ENCODE measurements at places on chromosomes 3 and 15.

DNA sequence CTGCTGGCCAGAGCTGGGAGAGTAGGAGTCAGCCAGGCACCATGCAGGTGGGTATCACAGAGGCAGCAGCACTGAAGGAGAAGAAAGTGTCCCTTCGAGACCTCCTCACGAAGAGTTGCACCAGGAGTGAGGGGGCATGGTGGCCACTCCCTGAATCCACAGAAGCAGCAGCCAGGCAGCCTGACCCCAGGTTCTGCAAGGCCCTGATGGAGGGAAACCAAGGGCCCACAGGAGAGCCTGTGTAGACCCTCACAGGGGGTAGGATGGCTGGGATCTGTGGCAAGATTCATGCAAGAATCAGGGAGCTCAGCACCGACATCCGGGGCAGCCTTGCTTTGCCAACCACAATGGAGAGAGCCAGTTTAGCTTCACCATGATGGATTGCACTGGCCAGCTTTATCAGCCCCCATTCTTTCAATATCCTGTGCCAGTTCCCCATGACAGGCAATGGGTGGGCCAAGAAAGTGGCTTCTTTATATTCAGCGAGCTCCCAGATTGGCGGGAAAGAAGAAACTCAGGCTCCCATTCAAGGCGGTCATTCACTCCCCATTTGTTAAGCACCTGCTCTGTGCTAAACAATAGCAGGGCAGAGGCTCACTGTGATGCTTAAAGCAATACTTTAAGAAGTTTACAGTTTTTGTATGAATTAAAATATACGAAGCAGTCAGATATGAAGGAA, 33.5 kb upstream of the TBC1D21 start:
- DNase-seq = no peak

- no peak for DNase-seq
Observed at GRCh38 chr3:123075359-123075758, 8.5 kb downstream of the PDIA5 start.

GRCh38 chr15:59419170-59419569, 18.8 kb upstream of the FAM81A start:
- no peak for DNase-seq

GRCh38 chr3:58414538-58415197, 19.0 kb downstream of the PDHB start:
- peak; percentile 70 for DNase-seq

DNA sequence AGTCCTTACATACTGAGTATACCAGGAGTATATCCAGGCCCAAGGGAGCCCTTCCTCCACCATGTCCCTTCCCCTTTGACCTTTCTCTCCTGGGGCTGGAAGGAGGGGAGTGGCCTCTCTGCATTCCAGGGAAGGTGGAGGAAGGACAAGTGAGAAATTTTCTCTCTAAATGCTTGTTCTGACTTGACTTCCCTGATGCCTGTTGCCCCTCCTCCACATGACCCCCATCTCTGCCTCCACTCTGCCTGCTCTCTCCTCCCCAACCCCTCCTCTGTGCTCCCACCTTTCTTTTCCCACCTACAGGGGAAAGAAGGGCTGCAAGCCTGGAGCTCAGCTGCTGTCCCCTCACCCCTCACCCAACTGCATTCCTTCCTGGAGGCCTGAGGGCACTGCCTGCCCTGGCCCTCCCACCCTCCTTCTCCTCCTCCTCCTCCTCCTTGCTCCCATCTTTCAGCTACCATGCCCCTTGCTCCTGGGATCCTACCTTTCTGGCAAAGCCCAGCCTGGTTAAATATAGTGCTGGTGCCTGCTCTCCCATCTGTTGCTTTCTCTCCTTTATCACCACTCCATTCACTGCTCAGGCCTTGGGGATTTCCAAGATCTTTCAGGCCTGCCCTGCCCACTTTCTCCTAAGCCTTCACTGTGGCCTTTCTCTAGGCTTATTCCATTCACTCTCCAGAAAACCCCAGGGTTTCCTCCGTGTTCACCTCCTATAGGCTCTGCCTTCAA, 8.5 kb upstream of the DAG1 start:
- DNase-seq = no peak

DNA sequence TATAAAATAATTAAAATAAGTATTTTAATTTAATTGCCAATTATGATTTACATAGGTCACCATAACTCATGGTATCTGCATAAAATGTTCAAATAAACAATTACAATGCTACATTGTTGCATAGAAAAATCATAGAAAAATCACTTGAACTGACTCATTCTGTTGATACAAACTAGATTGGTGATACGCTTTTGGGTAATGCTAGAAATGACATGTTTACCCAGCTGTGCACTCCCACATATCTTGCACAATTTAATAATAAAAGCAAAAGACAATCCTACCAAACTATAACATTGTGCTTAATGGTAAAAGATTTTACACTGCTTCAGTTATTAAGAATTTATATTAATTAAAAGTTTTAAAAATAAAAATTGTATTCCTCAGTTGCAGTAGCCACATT, 45.8 kb upstream of the FBXL22 start:
- DNase-seq = no peak

- peak; percentile 58 for DNase-seq
Observed at GRCh38 chr3:9452417-9452816, 55.0 kb downstream of the SETD5 start.

DNA sequence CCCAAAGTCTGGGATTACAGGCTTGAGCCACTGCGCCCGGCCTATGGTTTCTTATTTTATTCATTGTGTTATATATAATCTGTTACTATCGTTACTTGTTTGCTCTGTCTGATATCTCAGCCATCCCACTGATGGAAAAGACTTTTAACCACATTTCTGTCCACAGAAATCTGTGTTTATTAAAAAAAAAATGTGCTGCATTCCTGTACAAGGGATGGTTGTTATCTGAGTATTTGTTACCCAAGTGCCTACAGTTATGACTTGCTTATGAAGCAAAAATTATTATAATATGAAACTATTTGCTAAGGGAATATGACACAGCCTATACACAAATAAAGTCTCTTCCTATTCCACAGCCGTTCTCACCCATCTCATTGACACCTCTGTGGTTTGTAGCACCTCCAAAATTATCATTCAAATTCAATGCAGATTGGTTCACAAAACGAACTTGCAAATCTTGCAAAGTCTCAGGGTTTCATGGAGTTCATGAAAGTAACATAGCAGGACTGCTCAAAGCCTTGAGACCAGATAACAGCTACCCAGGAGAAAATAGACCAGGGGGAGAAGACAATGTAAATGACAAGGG, 47.4 kb upstream of the UBE2E1 start:
- DNase-seq = no peak

GRCh38 chr3:192826214-192827006, 91.2 kb downstream of the MB21D2 start:
- DNase-seq = no peak
